AG04450 (cell line): ENCODE measurements at places on chromosomes 12 and 14.

DNA sequence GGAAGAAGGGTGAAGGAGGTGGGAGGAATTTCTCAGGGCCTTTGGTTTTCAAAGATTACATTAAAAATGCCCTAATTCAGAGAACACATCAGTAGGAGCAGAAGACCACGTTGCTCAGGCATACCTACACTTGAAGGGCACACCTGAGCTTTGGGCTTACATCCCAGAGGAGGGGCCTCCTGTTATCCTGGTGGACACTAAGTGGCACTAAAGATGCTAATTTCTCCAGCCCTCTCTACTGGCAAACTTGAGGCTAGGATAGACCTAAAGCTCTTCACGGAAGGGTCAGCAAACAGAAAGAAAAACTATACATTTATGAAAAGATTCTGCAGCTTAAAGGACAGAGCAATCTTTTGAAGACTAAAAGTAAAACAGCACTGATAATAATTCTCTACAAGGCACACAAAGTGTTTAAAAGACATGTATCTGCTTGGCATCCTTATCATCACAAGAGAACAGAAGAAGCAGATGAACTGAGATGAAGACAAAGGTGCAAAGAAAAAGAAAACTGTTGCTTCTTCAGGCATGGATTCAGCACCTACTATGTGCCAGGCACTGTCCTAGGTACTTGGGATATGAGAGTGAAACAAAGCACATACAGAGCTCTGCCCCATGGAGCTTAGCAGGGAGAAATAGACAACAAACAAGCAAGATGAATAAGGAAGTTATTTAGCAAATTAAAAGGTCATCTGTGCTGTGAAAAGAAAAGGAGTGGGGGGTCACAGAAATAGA, 137.5 kb downstream of the NUAK1 start:
- DNase-seq = no peak

- no peak for DNase-seq
Observed at GRCh38 chr12:104215638-104216297, at the start of gene TXNRD1. Gene TXNRD1 (plus strand): TSS chr12:104215779. CDS start chr12:104215803, 24 bp downstream.

- no peak for DNase-seq
Observed at GRCh38 chr12:24591079-24591626, 357.7 kb downstream of the BCAT1 start.

GRCh38 chr12:57613427-57614109, 2.3 kb downstream of the ARHGEF25 start:
- no peak for DNase-seq

- DNase-seq = no peak
Observed at GRCh38 chr12:27123642-27124041, 41.3 kb upstream of the C12orf71 start.

DNA sequence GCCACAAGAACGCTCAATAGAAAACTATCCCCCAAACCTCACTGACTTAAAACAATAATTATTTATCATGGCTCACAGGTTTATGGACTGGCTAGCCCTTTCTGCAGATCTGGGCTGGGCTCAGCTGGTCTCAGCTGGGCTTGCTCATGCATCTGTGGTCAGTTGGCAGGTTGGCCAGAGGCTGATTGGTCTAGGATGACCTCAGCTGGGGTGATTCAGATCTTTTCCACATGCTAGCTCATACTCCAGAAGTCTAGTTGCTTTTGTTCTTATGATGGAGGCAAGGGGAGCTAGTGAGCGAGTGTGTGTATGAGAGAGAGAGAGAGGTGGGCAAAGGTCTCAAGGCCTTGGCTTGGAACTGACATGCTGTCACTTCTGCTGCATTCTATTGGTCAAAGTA, 181.2 kb upstream of the NRXN3 start:
- peak; percentile 1 for DNase-seq

DNA sequence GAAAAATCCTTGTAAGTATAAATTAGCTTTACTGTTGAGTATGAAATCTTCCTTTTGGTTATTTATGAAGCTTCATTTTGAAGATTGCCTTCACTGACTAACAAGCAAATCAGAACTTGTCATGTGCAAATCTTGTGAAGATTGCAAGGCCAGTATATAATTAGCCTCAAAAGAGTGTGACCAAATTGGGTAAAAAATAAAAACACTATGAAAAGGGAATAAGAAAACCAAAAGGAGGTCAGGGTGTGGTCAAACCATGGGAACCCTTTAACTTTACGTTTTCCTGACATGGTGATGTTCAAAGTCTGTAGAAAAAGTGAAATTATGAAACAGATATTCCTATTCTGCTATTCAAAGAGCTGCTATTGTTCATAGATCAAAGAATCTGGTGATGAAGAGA, 230.3 kb downstream of the BCAT1 start:
- DNase-seq = no peak

DNA sequence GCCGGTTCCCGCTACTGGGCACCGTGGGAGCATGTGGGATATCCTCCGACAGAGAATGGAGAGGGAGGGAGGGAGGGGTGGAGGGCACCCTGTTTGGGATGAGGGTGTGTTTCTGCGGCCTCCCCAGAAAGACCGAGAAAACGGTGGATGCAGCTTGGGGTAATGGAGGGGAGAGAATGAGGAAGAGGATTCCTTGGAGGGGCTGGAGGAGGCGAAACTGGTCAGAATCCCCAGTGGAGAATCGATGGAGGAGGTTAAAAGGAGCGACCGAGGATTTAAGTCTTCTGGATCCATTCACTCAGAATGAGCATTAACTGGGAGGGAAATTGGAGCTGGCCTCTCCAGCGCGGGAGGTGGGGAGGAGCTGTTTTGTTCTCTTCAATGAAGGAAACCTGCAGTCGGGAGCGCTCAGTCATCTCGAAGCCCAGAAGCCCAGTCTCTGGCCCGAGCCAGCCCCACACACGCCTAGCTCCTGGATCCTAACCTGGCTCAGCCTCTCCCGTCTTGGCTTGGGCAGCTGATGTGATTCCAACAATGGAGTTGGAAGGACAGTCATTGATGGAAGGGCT, 581 bp downstream of the ARG2 start:
- no peak for DNase-seq

DNA sequence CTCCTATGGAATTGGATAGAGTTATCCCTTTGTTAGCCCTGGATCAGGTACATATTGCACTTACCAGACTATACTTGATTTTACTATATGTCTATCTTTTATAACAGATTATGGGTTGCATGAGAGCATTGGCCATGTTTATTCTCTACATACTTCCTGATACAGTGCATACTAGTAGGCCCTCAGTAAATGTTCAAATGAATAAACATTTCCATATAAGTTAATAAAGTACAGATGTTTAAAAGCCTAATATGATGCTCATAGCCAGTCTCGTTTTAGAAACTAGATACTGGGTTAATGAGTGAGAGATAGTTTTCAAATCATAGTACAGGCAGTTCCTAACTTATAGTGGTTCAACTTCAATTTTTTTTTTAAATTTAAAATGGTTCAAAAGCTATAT, 39.5 kb upstream of the TOMM20L start:
- peak; percentile 11 for DNase-seq

GRCh38 chr12:113587720-113588119, 116.0 kb upstream of the LHX5 start:
- no peak for DNase-seq

DNA sequence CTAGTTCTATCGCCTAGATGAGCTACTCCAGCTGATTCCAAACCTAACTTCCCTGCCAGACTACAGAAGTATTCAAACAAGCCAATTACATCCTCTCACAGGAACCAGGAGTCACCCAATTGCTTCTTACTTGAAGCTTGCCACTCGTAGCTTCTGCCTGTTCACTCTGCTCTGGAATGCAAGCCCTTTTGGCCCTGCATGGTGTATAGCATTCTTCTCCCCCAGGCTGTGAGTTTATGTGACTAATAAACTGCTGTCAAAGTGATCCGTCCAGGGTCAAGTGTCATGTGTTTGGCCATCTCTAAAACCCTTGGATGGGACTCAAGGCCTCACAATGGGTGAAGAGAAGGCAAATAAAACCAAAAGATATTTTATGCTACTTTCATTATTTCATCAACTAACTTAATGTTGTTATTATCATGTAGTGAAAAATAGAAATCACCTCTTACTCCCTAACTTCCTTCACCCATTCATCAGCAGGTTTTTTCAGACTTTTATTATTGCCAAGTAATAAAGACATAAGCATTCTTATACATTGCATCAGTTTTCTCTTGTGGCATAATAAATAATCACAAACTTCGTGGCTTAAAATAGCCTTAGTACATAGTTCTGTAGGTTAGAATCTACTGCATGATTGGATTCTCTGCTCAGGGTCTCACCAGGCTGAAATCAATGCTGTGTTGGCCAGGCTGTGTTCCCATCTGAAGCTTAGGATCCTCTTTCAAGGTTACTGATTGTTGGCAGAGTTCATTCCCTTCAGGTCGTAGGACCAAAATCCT, 1981.7 kb upstream of the FLRT2 start:
- DNase-seq = peak; percentile 23

DNA sequence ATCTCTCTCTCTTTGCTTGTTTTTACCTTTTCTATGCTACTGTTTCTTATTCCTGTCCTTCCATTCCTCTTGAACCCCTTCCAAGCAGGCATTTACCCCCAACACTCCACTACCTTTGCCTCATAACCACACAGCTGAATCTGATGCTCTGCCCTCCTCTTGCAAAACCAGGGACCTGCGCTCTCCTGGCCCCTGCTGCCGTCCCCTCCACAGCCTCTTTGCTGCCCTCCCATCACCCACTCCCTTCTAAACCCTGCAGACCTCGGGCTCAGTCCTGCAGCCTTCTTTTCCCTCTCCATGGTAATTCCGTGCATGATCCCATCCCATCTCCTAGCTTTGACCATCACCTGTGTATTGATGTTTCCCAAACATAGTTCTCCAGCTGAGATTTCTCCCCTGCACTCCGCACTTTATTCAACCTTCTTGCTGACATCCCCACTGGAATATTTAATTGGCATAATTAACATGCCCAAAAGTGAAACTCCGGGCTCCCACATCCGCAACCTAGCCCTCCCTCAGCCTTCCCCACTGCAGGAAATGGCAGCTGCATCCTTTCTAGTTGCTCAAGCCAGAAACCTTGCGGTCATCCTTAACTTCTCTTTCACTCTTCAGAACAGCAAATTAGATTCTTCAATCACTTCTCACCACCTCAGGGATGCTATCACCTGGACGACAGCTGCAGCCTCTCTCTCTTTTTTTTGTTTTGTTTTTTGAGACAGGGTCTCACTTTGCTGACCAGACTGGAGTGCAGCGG, 16.0 kb downstream of the FIGNL2 start:
- no peak for DNase-seq

DNA sequence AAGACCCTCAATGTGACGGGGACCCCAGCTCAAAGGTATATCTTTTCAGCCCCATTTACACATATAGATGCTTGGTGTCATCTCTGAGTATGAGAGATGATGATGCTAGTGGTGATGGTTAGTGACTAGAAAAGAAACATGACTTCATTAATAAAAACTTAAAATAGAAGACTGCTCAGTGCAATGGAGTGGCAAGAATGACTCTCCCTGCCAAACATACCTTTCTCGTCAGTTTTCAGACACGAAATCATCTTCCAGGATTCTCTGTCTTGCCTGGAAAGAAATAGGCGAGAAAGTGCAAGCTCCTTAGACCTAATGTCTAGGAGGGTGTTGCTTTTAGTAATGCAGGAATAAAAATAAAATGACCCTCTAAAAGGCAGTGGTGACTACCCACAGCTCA, 71.7 kb downstream of the TPH2 start:
- no peak for DNase-seq

DNA sequence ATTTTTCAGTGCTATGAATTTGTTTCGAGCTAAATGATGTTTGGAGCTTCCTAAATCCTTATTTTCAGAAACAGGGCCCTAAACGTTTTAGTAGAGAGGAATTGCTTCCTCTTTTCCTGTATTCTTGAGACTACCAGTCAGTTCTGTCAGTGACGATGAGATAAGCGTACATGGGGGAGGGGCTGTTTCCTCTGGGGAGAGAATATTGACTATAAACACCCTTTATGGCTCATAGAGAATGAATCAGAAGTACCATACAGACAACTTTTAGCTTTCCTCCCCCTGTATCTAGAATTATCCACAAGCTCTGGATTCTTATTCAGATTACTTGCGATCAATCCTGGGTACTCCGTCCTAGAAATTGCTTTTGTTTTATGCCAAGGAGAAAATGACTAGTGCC, 5.1 kb downstream of the TBK1 start:
- DNase-seq = no peak

DNA sequence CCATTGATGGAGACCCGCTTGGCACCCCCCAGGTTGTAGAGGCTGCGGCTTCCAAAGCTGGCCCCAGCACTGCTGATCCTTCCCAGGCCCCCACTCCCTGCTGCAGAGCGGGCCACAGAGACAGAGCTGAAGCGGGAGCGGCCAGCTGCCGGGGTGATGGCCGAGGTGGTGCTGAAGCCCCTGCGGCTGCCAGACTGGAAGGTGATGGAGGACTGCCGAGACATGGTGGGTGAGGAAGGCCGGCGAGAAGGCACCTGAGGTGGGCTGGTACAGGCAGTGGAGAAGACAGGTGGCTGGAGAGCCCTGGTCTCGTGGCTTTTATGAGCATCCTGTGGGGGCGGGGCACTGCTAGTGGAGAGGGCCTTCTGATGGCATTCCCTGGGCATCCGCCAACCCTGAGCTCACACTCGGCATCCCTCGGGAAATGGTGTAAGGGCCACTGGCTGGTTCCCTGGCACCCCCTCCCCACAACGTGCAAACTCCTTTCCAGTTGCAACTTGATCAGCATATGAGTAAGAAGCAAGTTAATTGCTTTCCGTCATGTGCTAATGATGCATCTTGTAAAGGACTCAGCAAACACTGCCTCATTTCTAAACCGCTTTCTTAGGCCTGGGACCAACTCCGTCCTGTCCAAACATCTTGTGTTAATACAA, at the start of gene KRT75:
Gene KRT75 (minus strand): TSS at position 291 of the 653 bp plus-strand sequence. CDS start 67 bp downstream, at position 224.
- DNase-seq = no peak

DNA sequence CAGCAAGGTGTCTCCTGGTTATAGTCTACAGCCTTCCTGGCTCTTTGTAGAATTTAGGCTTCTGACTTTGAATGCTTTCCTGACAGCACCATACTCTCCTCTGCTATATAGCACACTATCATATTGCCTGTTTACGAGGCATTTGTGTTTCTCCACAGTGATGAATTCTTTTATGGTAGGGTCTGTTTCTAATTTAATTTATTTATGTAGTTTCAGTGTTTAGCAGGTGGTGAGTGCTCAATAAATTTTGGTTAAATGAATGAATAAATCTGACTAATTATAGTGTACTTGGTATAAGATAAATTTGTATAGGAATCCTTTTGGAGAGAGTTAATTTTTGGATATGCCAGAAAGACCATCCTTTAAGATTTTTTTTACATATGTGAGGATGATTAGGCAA, 115.3 kb downstream of the RAD51B start:
- no peak for DNase-seq

- DNase-seq = peak; percentile 69
Observed at GRCh38 chr12:28611115-28611435, 420.8 kb downstream of the CCDC91 start.

DNA sequence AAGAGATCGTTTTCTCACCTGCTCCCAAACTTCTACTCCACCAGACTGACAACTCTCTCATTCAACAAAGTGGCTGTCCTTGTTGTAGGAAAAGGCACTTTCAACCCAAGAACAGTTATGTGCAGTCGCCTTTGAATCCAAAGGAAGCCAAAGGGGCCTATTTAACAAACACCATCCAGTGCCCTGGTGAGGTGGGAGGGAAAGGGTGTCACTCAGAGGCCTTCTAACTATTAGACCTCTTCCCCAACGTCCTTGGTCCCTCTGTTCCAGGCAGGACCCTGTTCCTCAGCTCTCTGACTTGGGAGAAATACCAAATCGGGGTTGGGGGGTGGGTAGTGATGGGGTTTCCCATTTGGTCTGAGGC, 3.2 kb downstream of the SIX4 start:
- DNase-seq = no peak

GRCh38 chr12:67431411-67432020, 162.4 kb downstream of the CAND1 start:
- DNase-seq = no peak

- no peak for DNase-seq
Observed at GRCh38 chr12:121632069-121632970, 6.0 kb downstream of the ORAI1 start.

GRCh38 chr14:21106498-21107282, 5.8 kb downstream of the TMEM253 start:
- no peak for DNase-seq
